ENCODE measurements at places on chromosomes 11 and 22.

DNA sequence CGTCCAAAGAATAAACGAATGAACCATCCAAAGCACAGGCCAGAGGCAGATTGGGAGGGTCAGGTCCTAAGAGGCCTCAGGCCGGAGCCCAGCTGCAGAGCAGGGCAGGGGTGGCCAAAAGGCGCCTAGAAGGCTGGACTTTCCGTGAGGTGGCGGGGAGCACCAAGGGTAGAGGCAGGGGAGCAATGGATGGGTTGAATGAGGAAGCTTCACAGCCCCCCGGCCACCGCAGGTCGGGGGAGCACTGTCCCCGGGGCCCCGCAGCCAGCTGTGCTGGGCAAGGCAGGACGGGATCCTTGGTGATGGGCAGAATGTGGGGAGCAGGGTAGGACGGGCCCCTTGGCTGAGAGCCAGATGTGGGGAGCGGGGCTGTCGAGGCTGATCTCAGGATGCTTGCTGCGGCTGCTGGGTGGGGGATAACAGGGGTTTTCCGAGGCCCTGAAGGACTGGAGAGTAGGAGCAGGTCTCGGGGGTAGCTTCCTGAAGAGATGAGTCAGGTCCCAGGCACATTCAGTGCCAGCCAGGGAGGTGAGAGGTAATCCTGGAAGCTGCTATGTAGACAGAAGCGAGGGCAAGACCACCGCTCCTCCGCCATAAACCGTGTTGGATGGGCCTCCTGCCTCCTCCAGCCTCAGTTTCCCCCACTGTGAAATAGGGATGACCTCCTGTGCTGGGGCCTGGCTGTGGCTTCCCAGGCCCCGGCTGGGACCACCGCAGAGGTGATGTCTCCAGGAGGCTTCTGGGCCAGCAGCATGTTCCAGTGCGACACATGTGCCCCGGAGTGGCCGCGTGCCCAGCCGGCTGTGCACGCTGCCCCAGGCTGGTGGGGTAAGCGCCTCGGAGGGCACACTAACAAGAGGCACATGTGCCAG is 34.6 kb upstream of the KCNQ1OT1 start:
- no peak for DNase-seq

DNA sequence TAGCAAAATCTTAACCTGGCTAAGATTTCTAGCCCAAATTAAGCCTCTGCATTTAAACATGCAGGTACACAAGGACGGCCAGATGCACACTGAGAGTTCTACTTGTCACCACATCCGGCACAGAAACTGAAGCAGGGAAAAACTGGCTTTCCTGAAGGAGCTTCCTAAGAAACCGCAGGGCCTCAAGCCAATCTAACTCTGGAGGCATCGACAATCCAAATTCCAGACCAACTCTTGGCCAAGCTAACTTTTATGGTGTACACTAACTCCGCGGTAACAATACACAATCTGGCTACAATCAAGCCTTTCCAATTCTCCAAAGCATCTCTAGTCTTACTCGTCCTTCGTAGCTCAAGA is 1.2 kb downstream of the MSANTD2 start:
- DNase-seq = no peak

DNA sequence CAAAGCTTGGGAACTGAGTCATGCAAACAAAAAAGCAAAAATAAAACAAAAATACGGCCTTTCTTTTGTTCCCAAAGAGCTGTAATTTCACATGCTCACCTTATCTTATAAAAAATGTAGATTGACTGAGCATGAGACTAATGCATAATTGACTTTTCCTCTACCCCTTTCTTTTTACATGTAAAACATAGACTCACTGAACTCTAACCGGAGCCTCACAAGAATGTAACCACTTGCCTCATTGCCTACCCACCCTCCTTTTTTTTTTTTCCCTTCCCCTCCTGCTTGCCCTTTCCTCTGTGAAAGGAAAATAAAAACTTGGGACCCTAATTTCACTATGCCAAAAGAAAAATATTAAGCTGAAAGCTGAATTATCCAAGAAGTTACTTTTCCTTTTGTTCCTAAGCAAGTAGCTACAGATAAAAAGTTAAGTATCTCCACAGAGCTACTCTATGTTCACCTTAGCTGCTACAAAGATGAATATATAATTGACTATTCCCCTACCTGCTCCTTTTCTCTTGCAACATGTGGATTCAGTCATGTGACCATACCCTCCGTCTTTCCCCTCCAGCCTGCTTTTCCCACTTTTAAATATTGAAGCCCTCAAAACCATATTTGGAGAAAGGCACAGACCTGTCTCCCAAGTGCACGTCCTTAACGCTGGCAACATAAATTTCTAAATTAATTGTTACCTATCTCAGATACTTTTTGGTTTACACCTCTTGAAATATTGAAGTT is 39.6 kb upstream of the WEE1 start:
- DNase-seq = no peak

GRCh38 chr22:31561238-31561887 is 65.0 kb downstream of the SFI1 start:
- DNase-seq = peak; percentile 10

DNA sequence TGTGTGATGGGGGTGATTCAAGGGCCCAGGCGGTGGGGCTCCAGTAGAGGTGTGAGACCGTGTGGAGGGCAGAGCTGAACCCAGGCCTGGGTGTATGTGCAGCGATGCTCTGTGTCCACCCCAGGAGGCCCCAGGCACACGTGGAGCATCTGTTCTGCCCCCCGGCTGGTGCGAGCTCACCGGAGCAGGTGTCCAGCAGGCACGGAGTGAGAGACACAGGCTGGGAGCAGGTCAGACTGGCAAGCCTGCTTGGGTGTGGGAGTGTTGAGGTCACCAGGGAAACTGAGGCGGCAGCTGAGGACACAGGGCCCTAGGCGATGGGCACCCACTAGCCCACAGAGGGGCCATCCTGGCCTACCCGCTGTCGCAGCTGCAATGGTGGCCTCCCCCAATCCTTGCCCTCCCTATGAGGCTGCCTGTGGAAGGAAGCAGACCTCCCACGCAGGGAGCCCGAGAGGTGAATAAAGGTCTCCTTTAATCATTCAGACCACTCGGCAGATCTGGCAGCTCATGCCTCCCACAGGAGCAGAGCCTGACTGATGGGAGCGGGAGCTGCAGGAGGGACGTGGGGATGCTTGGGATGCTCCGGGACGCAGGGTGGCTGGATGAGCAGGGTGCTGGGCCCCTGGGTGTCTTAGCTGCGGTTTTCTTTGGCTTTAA is 1165.1 kb downstream of the BRD1 start:
- no peak for DNase-seq

DNA sequence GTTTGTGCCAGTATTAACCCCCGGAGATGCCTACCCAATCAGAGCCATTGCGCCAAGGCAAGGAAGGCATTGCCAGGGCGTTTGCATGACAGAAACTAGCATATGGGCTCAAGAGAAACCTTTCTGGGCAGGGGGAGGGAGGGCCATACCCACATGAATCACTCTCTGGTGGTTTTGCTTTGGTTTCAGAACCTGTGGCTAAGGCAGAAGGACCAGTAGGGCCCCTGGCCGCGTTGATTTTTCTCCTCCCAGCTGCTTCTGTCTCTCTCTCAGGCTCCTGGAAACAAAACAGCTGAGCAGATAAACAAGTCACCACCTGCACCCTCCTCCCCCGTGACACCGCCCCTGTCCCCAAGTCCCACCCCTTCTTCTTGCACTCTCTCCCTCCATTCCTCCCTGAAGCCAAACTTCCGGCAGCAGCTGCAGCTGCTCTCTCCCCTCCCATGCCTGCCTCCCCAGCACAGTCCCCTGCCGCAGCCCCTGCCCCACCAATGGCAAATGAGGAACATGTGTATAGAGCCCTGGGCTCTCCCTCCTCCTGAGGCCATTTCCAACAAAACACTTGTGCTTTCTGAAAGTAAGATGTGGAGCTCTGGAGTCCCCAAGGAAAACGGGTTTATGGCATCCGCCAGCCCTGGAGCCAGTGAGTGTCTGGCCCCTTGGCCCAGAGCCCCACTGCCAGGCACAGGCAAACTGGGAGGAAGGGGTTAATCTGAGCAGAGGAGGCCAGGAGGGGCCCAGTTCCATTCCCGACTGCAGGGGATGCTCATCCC is 39.0 kb upstream of the ADA2 start:
- DNase-seq = peak; percentile 19

- DNase-seq = no peak
Observed at GRCh38 chr11:76209973-76210930, 4.0 kb upstream of the WNT11 start.

DNA sequence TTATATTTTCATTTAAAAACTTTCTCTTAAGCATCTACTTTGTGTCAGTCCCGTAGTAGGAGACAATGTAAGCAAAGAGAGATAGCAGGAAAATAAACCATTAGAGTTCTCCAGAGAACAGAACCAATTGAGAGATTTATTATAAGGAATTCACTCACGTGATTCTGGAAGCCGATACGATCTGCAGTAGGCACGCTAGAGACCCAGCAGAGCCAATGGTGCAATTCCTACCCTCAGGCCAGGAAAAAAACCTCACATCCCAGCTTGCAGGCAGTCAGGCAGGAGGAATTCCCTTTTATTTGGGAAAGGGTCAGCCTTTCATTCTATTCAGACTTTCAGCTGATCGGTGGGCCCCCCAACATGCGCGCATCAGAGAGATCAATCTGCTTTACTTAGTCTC is 7.3 kb upstream of the PLEKHA7 start:
- DNase-seq = no peak

DNA sequence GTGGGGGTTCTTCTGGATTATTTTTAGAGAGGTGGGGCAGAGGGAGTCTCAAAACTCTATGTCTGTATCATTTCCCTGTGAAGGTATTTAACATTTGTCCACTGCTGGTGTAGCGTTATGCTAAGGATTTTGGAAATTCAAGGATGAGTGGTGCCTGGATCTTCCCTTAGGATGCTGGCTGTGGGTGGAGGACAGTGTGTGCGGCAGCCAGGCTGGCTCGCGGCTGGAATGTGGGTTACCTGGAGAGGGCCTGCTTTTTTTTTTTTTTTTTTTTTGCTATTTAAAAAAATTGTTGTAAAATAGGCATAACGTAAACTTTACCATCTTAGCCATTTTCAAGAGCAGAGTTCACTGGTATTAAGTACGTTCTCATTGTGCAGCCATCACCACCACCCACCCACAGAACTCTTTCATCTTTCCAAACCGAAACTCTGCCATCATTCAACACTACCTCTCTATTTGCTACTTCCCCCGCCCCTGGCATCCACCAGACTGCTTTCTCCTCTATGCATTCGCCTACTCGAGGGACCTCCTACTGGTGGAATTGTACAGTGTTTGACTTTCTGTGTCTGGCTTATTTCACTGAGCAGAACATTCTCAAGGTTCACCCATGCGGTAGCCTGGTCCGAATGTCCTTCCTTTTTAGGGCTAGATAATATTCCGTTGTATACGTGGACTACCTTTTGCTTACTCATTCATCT is 67.1 kb downstream of the PARVB start:
- no peak for DNase-seq

DNA sequence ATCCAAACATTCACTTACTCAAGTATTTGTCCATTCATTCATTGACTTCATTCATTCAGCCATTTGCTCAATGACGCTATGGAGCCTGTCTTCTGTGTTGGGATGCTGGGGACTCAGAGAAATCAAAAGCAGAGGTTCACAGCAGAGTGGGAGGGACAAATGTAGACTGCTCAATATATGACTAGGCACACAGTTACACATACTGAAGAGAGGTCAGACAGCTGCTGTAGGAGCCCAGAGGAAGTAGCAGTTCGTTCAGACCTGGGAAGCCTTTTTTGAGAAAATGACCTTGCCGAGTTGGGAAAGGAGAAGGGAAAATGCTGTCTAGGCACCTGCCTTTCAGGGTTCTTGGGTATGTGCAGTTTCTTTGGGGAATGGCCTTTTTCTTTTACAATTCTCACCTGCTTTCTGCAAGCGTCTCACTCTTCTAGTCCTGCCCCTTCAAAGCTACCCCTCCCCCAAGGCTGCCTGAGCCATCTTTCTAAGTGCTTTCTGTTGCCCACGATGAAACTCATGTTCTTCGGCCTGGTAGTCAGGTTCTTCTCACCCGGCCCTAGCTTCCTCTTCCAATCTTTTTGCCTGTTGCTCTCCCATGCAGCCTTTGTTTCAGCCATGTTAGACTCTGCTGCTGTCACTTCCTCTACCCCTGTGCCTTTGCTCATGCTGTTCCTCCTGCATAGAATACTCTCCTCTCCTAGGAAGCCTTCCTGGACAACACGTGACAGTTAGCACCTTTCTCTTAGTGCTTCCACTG is 4.2 kb upstream of the UVRAG start:
- DNase-seq = no peak

- DNase-seq = no peak
Observed at GRCh38 chr22:23675502-23676415, 15.1 kb upstream of the RGL4 start.

DNA sequence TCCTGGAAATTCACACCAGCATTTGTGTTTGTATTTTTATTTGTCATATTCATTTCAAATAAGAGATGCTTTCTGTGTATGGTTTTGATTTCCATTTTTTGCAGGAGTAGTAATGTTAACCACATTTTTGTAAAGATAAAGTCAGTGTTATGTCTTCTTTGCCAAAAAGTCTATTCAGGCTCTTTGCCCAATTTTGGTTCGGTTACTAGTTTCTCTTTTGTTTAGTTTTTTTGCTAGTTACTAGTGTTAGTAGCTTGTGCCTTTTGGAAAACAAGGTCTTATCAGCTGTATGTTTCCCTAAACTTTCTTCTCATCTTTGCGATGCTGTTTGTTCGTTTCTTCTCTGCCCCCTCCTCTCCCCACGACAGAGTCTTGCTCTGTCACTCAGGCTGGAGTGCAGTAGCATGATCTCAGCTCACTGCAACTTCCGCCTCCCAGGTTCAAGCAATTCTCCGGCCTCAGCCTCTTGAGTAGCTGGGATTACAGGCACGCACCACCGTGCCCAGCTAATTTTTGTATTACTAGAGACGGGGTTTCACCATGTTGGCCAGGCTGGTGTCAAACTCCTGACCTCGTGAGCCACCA is 112.3 kb upstream of the GRK3 start:
- no peak for DNase-seq

- no peak for DNase-seq
Observed at GRCh38 chr11:30605036-30605605, 19.0 kb upstream of the MPPED2 start.

GRCh38 chr22:32602154-32602553 is 127.5 kb downstream of the FBXO7 start:
- DNase-seq = no peak

- DNase-seq = no peak
Observed at GRCh38 chr22:31144223-31144622, 3.9 kb upstream of the PLA2G3 start.

- DNase-seq = peak; percentile 15
Observed at GRCh38 chr22:24758164-24758799, 16.2 kb downstream of the PIWIL3 start.

DNA sequence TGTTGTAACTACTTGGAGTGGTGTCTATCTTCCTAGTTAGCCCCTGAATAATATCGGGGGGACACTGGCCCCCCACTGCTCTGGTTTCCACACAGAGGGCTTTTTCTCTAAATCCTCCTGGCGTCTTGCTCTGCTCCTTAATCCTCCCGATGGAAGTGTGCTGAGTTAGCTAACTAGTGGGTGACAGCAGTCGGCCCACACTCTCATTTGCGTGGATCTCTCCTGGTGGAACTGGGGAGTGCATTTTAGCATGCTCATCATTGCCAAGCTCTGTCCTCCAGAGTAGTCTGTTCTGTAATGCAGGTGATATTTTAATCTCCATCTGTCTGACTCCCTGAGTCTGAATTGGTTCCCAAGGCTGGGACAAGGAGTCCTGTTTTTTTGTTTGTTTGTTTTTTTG is 46.1 kb upstream of the RASSF10 start:
- DNase-seq = no peak

- DNase-seq = no peak
Observed at GRCh38 chr11:13308704-13309103, 31.1 kb downstream of the BMAL1 start.
